ENCODE measurements at places on chromosomes 7 and 10.
A peak's percentile ranks its signal among the peaks of the same experiment; 100 is the strongest.

- no peak for DNase-seq
Measured at GRCh38 chr10:119818889-119819270, 53.8 kb downstream of the MCMBP start.

DNA sequence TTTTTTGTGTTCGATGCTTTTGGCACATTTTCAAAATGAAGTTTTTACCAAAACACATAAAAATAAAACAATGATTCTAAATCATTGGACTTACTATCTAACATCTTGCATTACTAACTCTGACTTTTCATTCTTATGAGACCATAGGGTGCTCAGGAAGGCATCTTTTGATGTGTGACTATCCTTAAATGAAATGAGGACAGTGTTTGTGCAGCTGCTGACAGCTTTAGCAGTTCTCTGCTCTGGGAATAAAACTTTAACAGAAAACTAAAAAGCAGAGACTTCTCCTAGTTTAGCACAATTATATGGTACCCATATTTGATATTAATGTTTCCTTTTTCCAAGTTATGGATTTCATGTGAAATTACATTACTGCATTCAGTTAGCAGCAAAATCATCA lies 471.6 kb downstream of the ARL4A start:
- no peak for DNase-seq

GRCh38 chr7:55594414-55594813 lies 22.1 kb upstream of the VOPP1 start:
- DNase-seq: no peak

DNA sequence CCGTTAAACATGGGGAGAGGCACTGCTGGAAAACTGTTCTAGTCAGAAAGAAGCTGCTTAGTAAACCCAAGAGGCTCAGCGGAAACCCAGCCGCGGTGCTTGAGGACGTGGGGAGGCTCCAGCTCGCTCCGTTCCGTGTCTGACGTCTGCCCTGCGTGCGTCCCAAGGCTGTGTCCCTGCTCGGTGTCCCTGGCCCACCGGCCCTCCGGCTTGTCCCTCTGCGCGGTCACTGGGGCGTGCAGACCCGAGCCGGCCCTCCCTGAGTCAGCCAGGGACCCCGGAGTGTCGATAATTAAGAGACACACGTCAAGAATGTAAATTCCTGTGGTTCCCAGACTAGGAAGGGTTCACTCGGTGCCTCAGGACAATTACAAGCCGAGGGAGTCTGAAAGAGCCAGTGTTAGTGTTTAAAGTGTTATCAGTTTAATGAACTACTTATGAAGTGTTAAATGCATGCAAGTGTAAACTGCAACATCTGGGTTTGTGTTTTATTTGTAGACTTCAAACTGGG lies 98.9 kb downstream of the WDR11 start:
- DNase-seq: no peak

DNA sequence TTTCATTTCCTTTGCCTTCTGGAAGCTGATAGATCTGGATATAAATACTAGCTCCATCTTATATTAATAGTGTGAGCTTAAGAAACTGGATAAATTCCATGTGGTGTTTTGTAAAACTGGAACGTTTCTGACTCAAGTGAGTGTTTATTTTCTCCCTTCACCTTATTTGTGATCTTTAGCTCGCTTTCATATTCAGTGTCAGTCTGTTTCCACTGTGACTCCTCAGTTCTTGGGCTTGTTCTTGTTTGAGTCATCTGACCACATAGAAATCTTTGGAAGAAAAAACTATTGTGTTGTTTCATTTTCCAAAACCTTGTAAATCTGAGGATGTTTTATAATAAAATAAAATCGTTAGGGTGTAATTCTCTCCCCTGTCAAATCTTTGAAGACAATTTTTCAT lies 186.4 kb downstream of the POLR1F start:
- DNase-seq: no peak

DNA sequence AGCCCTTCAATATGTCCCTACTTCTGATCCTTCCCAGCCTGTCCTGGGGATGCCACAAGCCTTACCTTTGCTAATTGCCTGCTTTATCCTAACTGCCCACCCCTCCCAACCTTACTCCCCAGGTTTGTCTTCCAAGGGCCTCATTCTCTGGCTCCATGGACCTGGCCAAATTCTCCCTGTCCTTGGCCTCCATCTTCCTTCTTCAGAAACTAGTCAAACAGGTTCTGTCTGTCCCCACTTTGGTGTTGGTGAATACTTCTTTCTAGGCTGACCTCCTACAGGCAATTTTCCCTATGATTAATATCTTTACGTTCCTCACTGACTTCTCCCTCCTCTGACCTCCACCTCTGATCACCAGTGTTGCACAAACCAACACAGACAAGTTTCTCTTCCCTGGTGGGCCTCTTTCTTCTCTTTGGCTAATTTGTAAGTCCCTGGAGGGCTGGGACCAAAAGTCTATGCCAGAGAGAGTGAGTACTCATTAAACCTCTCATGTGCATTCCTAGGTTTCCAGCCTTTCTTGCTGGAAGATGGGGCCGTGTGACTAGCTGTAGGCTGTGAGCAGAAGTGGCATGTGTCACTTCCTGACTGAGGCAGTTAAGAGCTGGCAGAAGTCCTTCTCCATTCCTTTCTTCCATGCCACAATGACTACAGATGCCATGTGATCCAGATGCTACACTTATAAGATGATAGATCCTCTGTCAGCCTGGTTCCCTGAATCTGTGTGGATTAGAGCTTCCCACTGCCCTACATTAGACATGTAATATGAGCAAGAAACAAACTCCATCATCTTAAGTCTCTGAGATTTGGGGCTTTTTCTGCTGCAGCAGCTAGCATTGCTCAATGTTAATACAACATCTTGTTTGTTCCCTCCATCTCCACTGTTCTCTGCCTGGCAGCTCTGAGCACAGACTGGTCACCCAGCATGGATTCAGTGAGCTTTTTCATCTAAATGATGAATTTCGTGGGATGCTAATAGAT lies 382.7 kb downstream of the RPS24 start:
- DNase-seq: no peak

DNA sequence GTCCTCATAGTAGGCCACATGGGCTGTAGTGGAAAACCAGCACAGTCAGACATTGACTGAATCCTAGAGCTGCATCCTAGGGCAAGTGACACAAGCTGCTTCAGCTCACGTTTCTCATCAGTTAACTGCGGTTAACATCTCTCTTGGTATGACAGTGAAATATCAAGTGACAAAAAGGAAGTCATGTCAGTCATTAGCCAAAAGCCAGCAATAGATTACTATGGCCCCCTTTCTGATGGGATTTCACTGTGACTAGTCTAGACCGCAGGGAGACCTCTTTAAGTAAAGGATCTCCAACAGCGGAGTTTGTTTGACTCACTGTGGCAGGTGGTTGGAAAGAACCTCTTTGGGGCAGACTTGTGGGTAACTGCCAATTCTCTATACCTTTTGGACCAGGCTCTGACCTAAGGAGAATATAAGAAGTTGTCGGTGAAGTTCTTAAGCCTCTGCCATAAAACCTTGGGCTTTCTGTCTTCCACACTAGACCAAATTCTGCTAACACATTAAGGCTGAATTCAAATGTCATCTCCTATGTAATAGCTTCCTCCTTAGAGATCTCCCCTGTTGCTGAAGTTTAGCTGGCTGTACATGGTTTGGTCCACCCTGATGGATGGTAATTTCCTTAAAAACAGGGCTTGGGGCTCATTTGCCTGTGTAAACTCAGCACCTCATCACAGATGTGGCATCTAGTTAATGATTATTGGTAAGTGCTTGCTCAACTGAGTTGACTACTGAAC lies 115.3 kb downstream of the SGMS1 start:
- no peak for DNase-seq

GRCh38 chr7:48088559-48089045 lies 463 bp upstream of the UPP1 start:
- DNase-seq: peak; percentile 97

DNA sequence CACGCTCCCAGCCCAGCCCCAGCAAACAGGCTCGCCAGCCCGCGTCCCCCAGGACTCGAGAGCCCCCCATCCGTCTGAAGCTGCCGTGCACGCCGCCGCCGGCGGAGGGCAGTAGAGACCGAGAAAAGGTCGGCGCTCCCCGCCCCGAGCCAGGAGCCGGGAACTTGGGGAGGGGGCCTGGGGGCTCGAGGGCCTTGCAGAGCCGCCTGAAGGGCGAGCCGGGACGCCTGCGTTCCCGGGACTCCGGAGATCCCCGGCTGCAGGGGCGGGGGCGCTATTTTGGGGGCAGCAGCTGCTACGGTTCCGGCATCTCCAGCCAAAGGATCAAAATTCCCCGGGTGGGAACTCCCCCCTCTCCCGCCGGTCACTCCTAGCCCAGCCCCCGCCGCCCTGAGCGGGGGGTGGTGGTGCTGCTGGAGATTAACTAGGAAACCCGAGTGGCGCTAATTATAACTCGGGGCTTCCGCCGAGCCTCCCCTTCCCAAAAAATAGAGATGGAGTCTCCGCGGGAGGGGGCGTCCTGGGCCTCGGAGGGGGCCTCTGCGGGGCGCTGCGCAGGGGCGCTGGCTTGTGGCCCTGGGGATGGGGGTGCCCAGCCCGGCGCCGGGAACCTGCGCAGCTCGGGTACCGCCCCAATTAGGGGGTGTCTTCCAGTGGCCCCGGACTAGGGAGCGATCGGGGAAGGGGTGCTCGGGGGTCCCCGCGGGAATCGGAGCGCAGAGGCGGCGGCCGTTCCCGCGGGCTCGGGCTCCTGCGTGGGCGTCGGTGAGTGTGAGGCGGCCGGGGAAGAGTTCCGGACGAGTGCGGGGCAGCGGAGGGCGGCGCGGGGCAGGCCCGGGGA lies 608 bp downstream of the ACHE start:
- peak; percentile 80 for DNase-seq

DNA sequence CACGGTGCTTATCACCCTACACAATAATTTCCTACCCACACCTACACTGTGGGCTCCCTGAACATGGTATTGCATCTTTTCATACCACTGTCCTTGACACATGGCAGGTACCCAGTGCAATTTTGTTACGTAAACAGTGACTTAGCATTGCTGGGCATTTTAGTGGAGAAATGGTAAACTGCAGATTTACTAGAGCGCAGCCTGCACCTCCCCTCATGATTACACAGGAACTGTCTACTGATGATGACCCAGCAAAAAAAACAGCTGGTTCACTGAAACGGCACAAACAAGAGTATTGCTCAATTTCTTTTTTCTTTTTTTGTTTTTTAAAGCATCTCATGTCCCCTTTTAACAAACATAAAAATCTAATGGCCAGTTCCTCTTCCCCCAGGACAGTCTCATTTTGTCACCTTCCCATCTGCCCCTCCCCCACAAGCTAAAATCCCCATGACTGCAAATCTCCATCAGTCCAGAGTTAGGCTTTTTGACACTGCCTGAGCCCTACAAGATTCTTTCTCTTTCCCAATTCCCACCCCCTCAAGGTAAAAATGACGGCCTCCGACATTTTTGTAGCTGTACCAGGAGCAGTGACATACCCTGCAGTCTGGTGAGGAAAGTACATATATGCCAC lies 2.8 kb downstream of the ZNF746 start:
- DNase-seq: no peak

- DNase-seq: no peak
Measured at GRCh38 chr7:7938471-7938870, 30.1 kb upstream of the GLCCI1 start.

GRCh38 chr10:4080225-4080805 lies 295.3 kb upstream of the KLF6 start:
- no peak for DNase-seq

DNA sequence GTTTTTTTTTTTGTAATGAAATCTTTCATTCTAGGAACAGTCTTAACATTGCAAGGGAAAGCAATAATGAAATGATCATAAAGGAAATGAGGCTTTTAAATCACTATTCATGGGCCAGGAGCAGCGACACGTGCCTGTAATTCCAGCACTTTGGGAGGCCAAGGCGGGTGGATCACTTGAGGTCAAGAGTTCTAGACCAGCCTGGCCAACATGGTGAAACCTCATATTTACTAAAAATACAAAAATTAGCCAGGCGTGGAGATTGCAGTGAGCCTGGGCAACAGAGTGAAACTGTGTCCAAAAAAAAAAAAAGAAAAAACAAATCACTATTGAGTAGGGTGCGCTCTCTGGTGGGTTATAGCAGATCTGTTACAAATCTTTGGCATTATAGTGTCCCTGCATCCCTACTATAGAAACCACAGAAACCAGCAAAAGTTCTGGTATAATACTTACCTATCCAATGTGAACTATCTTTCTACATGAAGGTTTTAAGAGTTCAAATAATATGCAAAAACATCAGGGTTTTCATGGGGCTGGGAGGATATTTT lies 72.1 kb downstream of the GLI3 start:
- DNase-seq: no peak

DNA sequence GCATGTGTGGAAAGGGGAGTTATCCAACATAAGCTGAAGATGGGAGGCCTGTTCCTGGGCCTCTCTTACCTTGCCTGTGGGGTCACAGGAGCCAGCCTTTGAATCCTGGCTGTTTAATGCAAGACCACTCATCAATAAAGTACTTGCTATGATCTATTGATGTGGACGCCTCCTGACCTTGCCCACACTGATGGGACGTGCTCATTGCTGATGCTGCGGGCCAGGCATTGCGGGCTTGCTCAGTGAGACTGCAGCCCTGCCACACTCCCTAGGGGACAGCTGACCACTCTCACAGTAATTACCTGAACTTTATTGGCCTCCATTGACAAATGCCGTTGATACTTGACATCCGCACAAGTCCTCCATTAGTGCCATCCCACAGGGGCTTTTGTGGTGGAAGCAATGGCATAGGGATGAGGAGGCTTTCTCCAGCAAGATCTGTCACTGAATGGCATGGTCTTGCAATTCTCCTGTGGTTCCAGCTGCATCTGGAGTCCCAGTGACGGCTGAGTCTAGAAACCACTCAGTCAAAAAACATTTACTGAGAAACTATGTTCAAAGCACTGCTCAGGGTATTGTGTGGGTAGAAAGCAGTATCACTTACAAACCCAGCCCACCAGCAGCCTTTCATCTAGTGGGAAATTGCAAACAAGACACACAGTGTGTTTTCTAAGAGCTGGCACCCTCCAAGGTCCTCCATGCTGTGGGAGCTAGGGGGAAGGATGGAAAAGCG lies 135.1 kb upstream of the YAE1 start:
- no peak for DNase-seq

DNA sequence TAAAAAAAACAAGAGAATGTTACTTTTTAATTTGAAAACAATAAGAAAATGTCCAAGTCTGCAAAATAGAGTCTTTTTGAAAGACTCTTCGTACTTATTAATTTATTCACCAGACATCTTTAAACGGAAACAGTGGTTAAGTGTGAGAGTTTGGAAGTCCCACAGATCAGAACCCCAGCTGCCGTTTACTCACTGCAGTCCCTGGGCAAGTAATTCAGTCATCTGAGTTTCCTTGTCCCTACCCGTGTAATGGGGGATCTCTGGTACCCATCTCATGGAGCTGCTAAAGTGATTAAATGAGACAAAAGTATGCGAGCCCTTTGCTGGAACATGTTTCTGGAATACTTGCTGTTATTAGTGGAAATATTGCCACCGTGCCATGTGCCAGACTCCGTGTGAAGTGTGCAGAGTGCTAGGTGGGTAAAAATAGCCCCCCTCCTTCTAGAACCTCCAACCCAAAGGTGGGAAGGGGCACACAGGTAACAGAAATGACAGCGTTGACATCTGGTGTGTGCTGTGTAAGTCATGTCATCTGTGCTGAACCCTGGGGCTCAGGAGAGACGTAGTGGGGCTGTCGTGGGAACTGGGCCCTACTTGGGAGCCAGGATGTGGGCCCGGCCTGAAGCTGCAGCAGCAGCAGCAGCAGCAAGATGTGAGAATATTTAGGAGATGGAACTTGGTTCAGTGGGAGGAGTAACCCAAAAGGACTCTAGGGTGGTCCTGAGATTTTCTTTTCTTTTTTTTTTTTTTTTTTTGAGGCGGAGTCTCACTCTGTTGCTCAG lies 140.5 kb downstream of the CUX1 start:
- DNase-seq: no peak
